ENCODE measurements at places on chromosomes 6 and 20. TPM values are rescaled to one million over a fixed set of nuclear protein-coding genes. Genes with fewer than 3 reads are reported as not detected.

The RAET1G gene
- 0.43 TPM for total RNA-seq

The PLA2G7 gene
- 0.72 TPM for total RNA-seq

The BCAS4 gene
- 3.3 TPM for total RNA-seq

- H3K27ac ChIP-seq = no peak overlapping the region
- DNase-seq = no peak
- H3K27me3 ChIP-seq = no peaks in the 10 kb centered on the region
- no peak overlapping the region for H3K4me3 ChIP-seq
Measured at GRCh38 chr6:14596410-14596809, 478.8 kb downstream of the CD83 start.

- no peak overlapping the region for H3K4me3 ChIP-seq
- no peak overlapping the region for H3K27ac ChIP-seq
Measured at GRCh38 chr6:152423216-152424103, 213.7 kb downstream of the SYNE1 start.

DNA sequence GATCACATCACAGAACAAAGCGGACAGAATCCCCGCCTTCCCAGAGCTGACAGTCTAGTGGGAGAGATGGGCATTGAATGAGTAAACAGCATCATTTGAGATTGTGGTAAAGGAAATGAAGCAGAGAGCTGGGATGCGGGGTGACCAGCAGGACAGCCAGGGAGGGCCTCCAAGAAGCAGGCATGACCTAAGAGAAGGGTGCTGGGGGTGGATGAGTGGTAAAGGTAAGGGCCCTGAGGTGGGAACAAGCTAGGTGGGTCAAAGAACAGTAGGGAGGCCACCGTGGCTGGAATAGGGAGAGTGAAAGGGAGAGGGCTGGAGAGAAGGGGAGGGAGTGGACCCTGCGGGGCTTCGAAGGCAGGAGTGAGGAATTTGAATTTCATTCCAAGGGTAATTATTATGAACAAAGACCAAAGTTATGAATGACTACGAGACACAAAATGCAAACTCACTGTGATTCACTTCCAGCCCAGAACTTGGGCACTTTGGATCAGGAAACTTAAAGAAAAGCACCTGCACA is 61.4 kb downstream of the CEBPB start:
- no peak for DNase-seq
- no peaks in the 10 kb centered on the region for H3K36me3 ChIP-seq
- H3K27me3 ChIP-seq = no peaks in the 10 kb centered on the region
- H3K27ac ChIP-seq = no peak overlapping the region
- H3K4me1 ChIP-seq = no peaks in the 10 kb centered on the region
- no peak overlapping the region for H3K4me3 ChIP-seq

All from ovary (tissue), 10 donors.